Astrocyte (in vitro differentiated cells and primary cell): ENCODE measurements at places on chromosomes 16 and 17. TPM values are rescaled to one million over a fixed set of nuclear protein-coding genes. Genes with fewer than 3 reads are reported as not detected.

Gene DNASE1L2
- total RNA-seq = 1.2 and 1.3 TPM in 2 replicates

GRCh38 chr17:6701719-6702118 lies 11.4 kb downstream of the SLC13A5 start:
- H3K27me3 ChIP-seq = peaks cover 5% of the 10 kb centered on the region
- H3K36me3 ChIP-seq = no peaks in the 10 kb centered on the region
- no peak for DNase-seq
- H3K4me3 ChIP-seq = no peak overlapping the region
- H3K27ac ChIP-seq = no peak overlapping the region

Gene SKAP1
- total RNA-seq = not detected in 2 replicates

Gene KRT24
- total RNA-seq = not detected in 2 replicates

DNA sequence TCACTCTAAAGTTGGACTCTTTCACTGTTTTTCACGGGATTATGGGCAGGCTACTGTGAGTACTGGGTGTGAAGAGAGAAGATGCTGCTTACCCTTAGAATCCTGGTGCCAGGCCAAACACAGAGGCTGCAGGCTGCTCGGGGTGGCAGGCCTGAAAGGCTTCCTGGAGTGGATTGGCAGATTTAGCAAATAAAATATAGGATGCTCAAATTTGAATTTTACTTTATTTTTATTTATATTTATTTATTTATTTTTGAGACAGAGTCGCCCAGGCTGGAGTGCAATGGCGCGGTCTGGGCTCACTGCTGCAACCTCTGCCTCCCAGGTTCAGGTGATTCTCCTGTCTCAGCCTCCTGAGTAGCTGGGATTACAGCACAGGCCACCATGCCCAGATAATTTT lies 14.9 kb upstream of the STAC2 start:
- no peak overlapping the region for H3K4me3 ChIP-seq
- DNase-seq = no peak
- peaks cover 3% of the 10 kb centered on the region for H3K27me3 ChIP-seq
- no peak overlapping the region for H3K27ac ChIP-seq

Gene EFCAB13
- total RNA-seq = 0.66 and 1.4 TPM in 2 replicates

DNA sequence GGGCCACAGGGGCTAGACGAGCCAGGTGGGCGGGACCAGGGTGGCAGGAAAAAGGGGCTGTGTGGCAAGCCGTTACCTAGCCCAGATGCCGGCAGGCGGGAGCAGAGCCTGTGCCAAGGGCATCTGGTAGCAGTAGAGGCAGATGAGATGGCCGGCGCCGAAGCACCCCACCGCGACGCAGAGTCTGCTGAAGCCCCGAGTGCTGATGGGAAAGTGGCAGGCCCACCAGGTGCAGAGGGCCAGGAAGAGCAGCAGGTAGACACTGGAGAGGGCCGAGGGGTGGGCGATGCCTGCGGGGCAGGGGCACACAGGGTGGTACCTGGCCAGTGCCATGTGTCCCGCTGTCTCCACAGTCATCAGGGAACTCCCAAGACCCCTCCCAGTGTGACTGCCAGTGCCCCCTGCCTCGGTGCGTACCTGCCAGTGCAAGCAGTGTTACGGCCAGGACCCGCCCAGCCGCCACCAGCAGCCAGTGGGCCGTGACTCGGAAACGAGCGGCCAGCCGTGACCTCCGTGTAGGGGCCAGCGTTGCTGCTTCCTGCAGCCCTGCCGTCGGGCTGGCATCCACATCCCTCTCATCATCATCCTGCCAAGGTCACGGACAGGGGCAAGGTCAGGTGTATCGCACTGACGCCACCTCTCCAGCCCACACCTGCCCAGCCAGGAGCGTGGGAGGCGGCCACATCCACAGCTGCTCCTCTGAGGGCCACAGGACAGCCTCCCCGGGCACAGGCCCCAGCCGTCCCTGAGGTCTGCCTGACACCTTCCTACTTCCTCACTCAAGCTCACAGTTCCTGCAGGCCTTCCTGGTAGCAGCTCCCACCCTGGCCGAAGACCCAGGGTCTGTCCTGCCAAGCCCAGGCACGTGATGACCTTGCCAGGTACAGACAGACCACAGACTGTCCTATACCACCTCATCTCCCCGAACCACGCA lies 32.1 kb downstream of the CTU2 start:
- peaks cover 2% of the 10 kb centered on the region for H3K36me3 ChIP-seq
- no peak overlapping the region for H3K4me3 ChIP-seq
- no peaks in the 10 kb centered on the region for H3K4me1 ChIP-seq
- H3K27ac ChIP-seq = no peak overlapping the region
- H3K27me3 ChIP-seq = no peaks in the 10 kb centered on the region

- peak overlapping the region; percentile 95 for H3K27ac ChIP-seq
- H3K27me3 ChIP-seq = no peaks in the 10 kb centered on the region
- H3K4me1 ChIP-seq = peaks cover 55% of the 10 kb centered on the region
- no peaks in the 10 kb centered on the region for H3K36me3 ChIP-seq
- peak; percentile 59 for DNase-seq
Measured at GRCh38 chr16:2033057-2033908, 6.6 kb downstream of the NHERF2 start.

DNA sequence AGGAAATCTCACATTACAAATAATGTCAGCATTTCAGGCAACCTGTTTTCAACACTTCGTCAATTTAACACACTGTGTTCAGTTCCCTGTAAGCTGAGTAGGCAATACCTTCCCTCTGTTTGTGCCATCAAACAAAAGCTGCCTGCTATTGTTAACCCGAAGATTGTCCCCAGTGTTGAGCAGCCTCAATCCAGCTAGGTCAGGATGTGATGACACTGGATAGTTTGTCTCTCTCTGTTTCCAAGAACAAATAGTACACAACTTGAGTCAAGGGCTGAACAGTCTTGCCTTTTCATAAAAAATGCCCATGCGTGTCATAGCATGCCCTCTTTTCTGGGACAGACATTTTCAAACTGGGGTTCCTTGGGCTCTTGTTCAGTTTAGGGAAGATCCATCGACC lies 36.4 kb downstream of the HSD17B2 start:
- no peak for DNase-seq
- H3K27me3 ChIP-seq = no peaks in the 10 kb centered on the region
- H3K4me3 ChIP-seq = no peak overlapping the region
- no peaks in the 10 kb centered on the region for H3K36me3 ChIP-seq

DNA sequence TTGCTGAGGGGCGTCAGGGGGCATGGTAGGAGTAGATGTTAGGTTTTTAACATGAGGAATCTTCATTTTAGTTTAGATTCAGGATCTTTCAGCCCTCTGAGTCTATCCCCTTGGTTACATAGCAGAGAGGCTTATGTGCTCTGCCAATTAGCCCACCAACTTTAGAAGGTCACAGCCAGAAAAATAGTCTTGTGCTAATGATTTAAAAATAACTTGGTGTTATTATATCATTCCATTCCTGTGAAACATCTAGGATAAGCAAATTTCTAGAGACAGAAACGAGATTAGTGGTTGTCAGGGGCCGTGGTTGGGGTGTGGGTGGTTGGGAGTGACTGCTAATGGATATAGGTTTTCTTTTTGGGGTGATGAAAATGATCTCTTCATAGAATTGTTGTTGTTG lies 183.7 kb downstream of the SNX29 start:
- peak overlapping the region; percentile 60 for H3K27ac ChIP-seq
- H3K27me3 ChIP-seq = no peaks in the 10 kb centered on the region
- H3K4me1 ChIP-seq = peaks cover 33% of the 10 kb centered on the region
- no peaks in the 10 kb centered on the region for H3K36me3 ChIP-seq
- no peak overlapping the region for H3K4me3 ChIP-seq

GRCh38 chr16:3592559-3592958 lies 15.4 kb upstream of the NLRC3 start:
- H3K4me1 ChIP-seq = no peaks in the 10 kb centered on the region
- H3K27ac ChIP-seq = no peak overlapping the region
- no peak overlapping the region for H3K4me3 ChIP-seq
- no peaks in the 10 kb centered on the region for H3K36me3 ChIP-seq

Gene SHBG
- 0.79 and 1.4 TPM in 2 replicates for total RNA-seq

GRCh38 chr16:81517629-81518438 lies 73.2 kb downstream of the CMIP start:
- H3K4me1 ChIP-seq = peaks cover 23% of the 10 kb centered on the region
- peak; percentile 78 for DNase-seq
- H3K36me3 ChIP-seq = no peaks in the 10 kb centered on the region
- H3K27me3 ChIP-seq = no peaks in the 10 kb centered on the region

DNA sequence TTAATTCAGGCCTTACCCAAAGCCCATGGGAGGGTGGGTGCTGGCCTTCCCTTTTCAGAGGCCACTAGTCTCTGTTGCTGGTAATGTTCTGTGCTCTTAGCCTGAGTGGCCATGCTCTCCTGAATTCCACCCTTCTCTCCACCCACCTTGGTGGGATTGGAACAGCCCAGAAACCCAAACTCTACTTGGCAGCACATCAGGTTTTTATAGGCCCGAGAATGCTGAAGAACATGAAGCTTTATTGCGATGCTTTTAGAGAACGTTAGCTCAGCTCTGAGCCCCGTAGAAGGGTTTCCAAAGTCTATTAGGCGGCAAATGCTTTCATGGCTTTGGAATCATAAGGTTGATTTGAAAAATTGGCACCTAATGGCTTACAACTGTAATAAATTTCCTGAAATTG lies 209.3 kb downstream of the MSI2 start:
- H3K27ac ChIP-seq = no peak overlapping the region
- no peak for DNase-seq
- H3K4me1 ChIP-seq = peaks cover 34% of the 10 kb centered on the region
- no peaks in the 10 kb centered on the region for H3K27me3 ChIP-seq

- no peaks in the 10 kb centered on the region for H3K4me1 ChIP-seq
- H3K36me3 ChIP-seq = peaks cover 35% of the 10 kb centered on the region
- H3K27me3 ChIP-seq = no peaks in the 10 kb centered on the region
- no peak overlapping the region for H3K4me3 ChIP-seq
- no peak overlapping the region for H3K27ac ChIP-seq
Measured at GRCh38 chr17:18205861-18206260, 19.6 kb upstream of the LLGL1 start.

Gene TP53TG3D
- total RNA-seq = not detected in 2 replicates

Gene ACSM2A
- total RNA-seq = 0.14 TPM in 1 of 2 replicates, not detected in the other

- no peak for DNase-seq
- no peak overlapping the region for H3K4me3 ChIP-seq
- H3K27ac ChIP-seq = no peak overlapping the region
- H3K36me3 ChIP-seq = no peaks in the 10 kb centered on the region
- H3K27me3 ChIP-seq = no peaks in the 10 kb centered on the region
Measured at GRCh38 chr17:20944014-20944865, 98.6 kb downstream of the USP22 start.

DNA sequence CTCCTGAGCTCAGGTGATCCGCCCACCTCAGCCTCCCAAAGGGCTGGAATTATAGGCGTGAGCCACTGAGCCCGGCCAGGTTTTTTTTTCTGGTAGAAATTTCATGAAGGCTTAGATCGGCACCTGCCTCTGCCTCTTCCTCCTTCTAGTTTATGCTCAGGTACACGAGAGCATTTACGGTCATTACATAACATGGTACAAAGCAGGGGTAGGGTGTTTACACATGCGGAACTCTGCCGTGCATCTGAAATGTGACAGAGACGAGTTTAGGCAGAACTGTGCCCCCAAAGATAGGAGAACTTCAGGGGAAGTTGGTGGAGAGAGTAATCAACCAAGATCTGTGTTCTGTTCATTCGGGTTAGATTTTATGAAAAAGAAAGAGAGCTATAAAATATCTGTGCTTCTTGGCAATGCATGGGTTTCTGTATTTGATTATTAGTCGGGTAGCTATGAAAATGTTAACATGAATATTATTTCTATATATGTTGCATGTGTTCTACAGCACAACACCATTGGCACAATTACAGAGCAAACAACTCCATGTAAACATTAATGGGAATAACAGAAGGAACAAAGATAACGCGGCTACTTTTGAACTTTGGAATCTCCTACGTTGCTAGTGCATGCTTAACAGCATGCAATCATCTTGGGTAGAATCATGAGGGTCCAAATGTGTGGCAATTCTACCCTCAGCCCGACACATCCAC lies 23.5 kb upstream of the MAP2K6 start:
- no peaks in the 10 kb centered on the region for H3K36me3 ChIP-seq
- no peaks in the 10 kb centered on the region for H3K27me3 ChIP-seq
- no peak overlapping the region for H3K27ac ChIP-seq
- no peaks in the 10 kb centered on the region for H3K4me1 ChIP-seq

Gene C16orf54
- total RNA-seq = not detected in 2 replicates

- no peak overlapping the region for H3K27ac ChIP-seq
- DNase-seq = no peak
- H3K27me3 ChIP-seq = peaks cover 14% of the 10 kb centered on the region
- H3K36me3 ChIP-seq = no peaks in the 10 kb centered on the region
Measured at GRCh38 chr16:85998868-85999729, 100.1 kb downstream of the IRF8 start.

- peak; percentile 31 for DNase-seq
- H3K36me3 ChIP-seq = no peaks in the 10 kb centered on the region
- no peaks in the 10 kb centered on the region for H3K4me1 ChIP-seq
- no peak overlapping the region for H3K4me3 ChIP-seq
Measured at GRCh38 chr17:69523244-69523861, 108.9 kb downstream of the MAP2K6 start.

Gene HOXB5
- not detected in 2 replicates for total RNA-seq

Gene FOXN1
- total RNA-seq = not detected in 2 replicates

- no peak overlapping the region for H3K4me3 ChIP-seq
- no peak overlapping the region for H3K27ac ChIP-seq
- no peaks in the 10 kb centered on the region for H3K27me3 ChIP-seq
- peaks cover 44% of the 10 kb centered on the region for H3K36me3 ChIP-seq
- DNase-seq = peak; percentile 45
- H3K4me1 ChIP-seq = no peaks in the 10 kb centered on the region
Measured at GRCh38 chr16:69150146-69150865, 17.9 kb downstream of the UTP4 start.

Gene CDH16
- not detected in 2 replicates for total RNA-seq

GRCh38 chr16:68079626-68080344 lies 5.4 kb upstream of the NFATC3 start:
- peaks cover 11% of the 10 kb centered on the region for H3K4me1 ChIP-seq
- peaks cover 6% of the 10 kb centered on the region for H3K36me3 ChIP-seq
- no peak overlapping the region for H3K4me3 ChIP-seq
- H3K27me3 ChIP-seq = no peaks in the 10 kb centered on the region
- H3K27ac ChIP-seq = no peak overlapping the region

Gene KAT8
- total RNA-seq = 27.3 and 33.5 TPM in 2 replicates

DNA sequence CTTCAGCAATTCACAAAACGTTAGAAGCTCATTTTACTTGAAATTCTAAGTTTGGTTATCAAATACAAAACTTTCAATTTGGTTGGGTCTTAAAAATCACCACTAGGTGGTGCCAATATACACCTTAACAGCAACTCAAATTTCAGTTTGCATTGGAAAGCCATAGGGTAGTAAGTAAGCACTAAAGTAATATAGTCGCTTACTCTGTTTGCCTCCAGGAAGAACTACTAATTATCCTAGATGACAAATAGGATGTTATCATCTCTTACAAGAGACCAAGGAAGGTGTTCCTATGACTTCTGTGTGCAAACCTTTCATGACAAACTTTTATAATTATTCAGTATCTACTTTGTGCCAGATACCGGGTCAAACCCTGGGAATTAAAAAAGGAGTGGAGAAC lies 93.3 kb downstream of the MYO1D start:
- H3K4me1 ChIP-seq = no peaks in the 10 kb centered on the region
- peak; percentile 42 for DNase-seq
- H3K4me3 ChIP-seq = no peak overlapping the region

GRCh38 chr17:41860254-41860931 lies 4.8 kb downstream of the KLHL11 start:
- no peak overlapping the region for H3K27ac ChIP-seq
- no peaks in the 10 kb centered on the region for H3K27me3 ChIP-seq
- no peak for DNase-seq

- H3K36me3 ChIP-seq = no peaks in the 10 kb centered on the region
- no peaks in the 10 kb centered on the region for H3K4me1 ChIP-seq
- H3K27ac ChIP-seq = no peak overlapping the region
- DNase-seq = no peak
- no peak overlapping the region for H3K4me3 ChIP-seq
Measured at GRCh38 chr17:66610361-66611133, 224.4 kb upstream of the CACNG5 start.

- DNase-seq = no peak
- peaks cover 2% of the 10 kb centered on the region for H3K4me1 ChIP-seq
- H3K27me3 ChIP-seq = no peaks in the 10 kb centered on the region
- no peak overlapping the region for H3K27ac ChIP-seq
Measured at GRCh38 chr17:68015081-68015723, 18.9 kb upstream of the C17orf58 start.
